Motor neuron (in vitro differentiated cells): ENCODE measurements at places on chromosomes 4 and X. TPM values are rescaled to one million over a fixed set of nuclear protein-coding genes. Genes with fewer than 3 reads are reported as not detected.

DNA sequence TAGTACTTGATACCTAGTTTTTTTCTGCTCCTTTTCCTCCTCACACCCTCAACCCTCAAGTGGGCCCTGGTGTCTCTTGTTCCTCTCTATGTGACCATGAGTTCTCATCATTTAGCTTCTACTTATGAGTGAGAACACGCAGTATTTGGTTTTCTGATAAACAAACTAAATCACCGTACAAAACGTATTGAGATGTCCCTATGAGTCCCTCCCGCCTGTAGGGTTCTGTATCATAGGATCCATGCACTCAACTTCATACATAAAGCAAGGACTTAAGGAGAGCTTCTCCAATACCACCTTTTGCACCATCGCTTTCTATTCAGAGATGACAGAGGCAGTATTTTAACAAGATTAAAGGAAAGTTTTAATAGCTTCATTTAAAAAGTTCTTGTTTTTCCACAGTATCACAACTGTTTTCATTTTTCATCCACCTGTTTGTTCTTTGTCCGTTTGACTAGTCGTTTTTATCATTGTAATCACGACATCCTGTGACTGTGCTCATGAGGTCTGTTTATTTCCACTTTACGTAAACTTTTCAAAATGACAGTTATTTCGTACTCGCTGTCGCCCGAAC, 457 bp upstream of the RAB9A start:
- no peak for ATAC-seq

- ATAC-seq = no peak
Measured at GRCh38 chrX:116031331-116031730, 139.2 kb upstream of the AGTR2 start.

The PRSS12 gene
- 1.9 and 2.8 TPM in 2 replicates for total RNA-seq

DNA sequence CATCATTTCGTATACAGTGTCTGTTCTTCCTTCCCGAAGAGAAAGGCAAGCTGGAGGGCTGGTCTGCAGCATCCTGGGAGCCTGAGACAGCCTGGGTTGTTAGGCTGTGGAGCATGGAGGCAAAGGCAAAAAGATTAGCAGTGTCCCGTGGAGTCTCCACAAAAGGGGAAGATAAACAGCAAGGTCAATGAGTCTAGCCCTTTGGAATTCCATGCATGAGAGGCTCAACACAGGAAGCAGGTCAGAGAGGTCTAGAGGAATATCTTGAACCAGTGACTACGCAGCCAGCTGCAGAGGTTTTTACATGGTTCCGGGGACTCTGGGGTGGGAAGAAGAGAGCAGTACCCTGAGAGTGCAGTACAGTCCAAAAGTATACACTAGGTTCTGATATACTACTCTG, 12.2 kb upstream of the MCF2 start:
- ATAC-seq = no peak

- ATAC-seq = no peak
Measured at GRCh38 chr4:8765631-8766590, 105.7 kb downstream of the HMX1 start.

GRCh38 chr4:99399017-99399416, 36.1 kb downstream of the ADH7 start:
- no peak for ATAC-seq

GRCh38 chr4:172842779-172843178, 325.8 kb upstream of the GALNT7 start:
- peak; percentile 94 for ATAC-seq

The ARSJ gene
- total RNA-seq = 0.53 and 0.66 TPM in 2 replicates

The SYN1 gene
- 0.73 and 1.0 TPM in 2 replicates for total RNA-seq
